ENCODE measurements at places on chromosomes 5 and 9.

DNA sequence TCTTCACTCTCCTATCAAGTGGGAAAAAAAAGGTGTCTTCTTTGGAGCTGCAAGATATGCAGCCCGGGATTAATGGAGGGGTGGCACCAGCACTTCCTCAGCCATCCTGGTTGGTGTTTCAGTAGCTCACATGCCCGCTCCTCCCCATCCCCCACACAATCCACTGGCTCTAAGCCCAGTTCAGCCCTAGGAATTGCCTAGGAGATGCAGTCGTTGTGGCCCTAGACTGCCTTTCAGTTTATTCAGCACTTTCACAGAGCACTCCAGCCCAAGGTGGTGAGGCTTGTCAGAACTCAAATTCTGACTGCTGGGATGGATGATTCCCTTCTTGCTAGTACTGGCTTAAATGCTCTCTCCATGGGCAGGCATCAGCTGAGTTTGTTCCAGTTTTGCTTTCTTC is 35.1 kb upstream of the EDIL3 start:
- DNase-seq: no peak

DNA sequence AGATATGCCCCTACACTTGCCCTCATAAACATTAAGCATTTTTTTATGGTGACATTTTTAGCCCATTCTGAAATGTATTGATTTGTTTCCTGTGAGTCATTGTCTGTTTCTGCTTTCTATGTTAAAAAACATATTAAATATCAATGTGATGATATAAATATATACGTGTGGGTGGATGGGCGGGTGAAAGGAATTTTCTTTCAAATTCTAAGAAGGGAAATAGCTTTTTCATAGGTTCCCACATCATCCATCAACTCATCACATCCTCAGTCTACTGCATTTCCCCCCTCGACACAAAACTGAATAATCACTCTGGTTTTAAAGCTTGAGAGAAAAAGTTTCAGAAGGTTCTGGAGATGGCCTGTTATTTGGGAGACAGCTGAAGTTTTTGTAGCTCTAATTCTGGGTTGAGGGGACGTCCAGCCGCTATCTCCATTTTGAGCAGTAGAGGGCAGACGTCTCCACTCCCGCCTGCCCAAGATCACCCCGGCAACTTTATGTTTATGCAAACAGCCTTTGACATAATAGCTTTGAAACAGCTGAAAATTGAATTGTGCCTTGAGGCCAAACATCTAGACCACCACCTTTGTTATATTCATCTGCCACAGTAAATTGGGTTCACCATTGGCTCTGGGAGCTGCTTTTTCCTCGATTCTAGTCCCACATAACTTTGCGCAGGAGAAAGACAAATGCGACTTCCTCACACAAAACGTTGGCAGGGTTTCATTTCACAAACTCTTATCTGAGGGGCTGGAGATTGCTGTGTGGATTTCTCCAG is 216.2 kb upstream of the CLINT1 start:
- DNase-seq: peak; percentile 72

DNA sequence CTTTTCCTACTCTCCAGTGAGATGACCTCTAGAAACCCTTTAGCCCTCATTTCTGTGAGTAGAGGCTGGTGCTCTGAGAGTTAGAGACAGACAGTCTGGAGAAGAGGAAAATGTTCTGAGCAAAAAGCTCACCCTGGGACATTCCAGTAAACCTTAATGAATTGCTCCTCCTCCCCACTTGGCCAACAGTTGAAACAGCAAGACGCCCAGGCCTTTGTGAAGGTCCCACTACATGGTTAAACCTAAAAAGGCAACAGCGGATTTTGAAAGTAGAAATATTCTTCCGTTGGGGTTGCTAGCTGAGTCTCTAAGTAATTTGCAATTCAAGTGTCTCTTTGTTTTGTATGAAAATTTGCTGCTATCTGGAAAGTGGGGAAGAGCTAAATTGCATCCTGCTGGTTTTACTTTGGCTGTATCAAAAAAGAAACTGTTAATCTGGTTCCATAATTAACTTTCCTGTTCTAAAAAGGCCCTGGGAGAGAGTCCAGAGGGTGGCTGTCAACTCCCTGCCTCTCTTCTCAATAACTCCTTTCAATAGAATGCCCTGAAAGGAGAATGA is 63.8 kb downstream of the ATP10B start:
- no peak for DNase-seq

DNA sequence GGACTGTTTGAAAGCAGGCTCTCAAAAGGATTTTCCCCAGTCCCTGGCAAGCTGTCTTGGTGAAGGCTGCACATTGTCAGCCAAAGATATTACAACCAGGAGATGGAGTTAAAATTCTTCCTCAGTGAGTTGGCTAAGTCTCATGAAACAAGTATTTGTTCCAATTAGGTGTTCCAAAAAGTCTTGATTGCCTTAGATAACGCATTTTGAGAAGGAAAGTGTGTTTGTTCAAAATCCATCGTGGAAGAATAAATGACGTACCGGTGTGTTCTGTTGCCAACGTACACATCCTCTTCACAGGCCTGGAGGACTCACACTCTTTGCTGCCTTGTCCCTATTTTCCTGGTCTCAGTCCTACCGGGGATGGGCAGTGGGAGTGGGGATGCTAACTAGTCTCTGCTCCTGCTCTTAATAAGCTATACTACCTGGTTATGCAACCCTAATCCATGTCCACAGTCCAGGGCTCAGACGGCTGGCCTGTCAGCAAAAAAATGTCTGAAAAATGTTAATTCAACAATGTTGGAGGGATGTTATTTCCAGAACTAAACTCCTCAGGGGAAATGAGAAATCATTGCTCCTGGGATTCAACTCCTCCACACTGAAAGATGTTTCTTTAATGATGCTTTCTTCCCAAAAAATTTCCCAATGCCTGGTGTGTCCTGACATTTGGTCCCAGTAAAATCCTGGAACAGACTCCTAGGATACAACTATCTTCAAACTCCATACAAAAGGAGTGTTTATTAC is 175.3 kb upstream of the KLF9 start:
- no peak for DNase-seq

DNA sequence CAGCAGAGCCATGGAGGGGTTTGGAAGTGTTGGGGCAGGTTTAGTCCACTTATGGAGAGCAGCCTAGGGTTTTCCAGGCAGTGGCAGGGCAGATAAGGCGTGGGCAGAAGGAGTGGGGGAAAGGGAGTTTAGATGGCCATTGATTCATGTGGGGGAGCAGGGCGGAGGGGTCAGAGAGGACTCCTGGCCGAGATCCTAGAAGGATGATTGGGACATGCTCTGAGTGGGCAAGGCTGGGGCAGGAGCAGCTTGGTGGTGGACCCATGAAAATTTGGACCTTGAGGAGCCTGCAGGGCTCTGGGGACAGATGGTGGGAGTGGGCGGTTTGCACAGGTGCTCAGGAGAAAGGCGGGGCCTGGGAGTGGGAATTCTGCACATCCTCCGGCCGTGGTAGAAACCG is 18.1 kb upstream of the TOR2A start:
- no peak for DNase-seq

DNA sequence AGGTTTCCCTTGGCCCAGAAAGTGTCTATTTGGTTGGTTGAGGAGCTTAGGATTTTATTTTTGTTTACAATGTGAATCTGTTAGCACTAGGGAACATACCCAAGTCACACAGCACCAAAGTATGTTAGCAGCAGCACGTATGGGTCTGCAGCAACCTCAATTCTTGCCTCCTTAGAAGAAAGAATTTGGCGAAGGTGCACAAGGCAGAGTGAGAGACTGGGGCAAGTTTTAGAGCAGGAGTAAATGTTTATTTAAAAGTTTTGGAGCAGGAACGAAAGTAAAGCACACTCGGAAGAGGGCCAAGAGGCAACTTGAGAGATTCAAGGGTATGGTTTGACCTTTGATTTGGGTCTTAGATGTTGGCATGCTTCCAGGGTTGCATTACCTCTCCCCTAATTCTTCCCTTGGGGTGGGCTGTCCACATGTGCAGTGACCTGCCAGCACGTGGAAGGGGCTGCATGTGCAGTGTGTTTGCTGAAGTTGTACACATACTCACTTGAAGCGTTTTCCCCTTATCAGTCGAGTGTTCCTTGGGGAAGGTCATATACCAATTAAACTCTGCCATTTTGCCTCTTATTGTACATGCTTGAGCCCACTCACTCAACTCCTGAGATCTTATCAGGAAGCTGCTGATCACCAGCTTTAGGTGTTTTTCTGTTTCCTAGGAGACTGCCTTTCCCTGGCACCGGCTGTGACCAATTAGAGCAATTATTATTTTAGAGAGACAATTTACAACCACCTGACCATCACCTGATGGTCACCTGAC is 64.9 kb upstream of the SHC3 start:
- DNase-seq: no peak

DNA sequence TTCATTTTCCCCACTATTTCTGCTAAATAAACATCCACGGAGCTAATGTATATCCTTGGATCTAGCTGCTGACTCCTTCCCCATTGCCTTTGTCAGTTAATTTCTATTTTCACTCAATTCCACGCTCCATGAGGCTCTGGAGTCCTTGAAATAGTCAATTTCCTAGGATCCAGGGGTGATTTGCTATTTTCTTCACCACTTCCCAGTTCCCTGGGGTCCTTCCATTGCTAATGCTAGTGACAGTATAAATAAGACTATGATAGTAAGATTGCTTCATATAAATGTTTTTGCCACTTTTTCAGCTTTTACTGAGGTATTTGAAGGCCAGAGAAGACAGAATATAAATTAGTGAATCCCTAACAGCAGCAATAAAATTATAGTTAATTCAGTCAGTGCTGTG is 13.1 kb downstream of the TSSK1B start:
- DNase-seq: no peak

DNA sequence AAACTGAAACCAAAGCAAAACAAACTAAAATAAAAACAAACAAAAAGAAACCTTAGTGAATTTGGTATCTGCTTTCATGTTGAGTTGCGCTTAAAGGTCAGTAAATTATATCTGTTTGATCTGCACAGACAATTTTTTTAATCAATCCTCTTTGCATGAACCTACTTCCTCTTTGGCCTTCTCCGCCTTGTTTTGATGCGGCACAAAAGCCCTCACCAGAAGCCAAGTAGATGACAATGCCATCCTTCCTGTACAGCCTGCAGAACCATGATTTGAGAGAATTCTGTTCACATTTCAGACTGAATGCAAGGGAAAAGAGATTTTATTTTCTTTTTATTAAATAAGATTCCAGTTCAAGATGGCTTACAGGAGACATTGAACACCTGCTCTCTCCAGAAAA is 473.6 kb upstream of the FTMT start:
- DNase-seq: no peak

GRCh38 chr9:96436063-96436455 is 13.9 kb upstream of the HABP4 start:
- DNase-seq: no peak

- no peak for DNase-seq
Measured at GRCh38 chr9:106296426-106296825, 566.5 kb upstream of the ZNF462 start.

GRCh38 chr9:38380230-38380871 is 12.2 kb upstream of the ALDH1B1 start:
- no peak for DNase-seq

- no peak for DNase-seq
Measured at GRCh38 chr5:81171769-81172168, 61.4 kb upstream of the CKMT2 start.

DNA sequence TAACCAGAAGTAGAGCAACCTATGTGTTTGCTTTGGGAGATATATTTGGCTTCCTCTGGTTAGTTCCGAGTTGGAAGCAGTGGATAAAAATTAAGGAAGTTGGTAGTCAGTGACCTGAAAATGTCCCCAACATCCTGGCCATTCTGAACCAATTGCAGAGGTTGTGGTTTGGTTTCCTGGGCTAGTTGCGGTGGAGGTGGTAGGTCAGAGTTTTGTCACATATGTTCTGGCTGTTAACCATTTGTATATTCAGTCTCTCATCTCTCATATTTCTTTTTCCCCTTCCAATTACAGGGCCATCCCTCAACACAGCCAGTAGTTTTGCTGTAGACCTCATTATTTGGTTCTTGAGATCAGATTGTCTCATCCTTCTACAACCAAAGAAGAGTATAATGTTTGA is 1026.9 kb downstream of the PTPRD start:
- DNase-seq: no peak

- no peak for DNase-seq
Measured at GRCh38 chr5:175680020-175680419, 22.1 kb downstream of the HRH2 start.

DNA sequence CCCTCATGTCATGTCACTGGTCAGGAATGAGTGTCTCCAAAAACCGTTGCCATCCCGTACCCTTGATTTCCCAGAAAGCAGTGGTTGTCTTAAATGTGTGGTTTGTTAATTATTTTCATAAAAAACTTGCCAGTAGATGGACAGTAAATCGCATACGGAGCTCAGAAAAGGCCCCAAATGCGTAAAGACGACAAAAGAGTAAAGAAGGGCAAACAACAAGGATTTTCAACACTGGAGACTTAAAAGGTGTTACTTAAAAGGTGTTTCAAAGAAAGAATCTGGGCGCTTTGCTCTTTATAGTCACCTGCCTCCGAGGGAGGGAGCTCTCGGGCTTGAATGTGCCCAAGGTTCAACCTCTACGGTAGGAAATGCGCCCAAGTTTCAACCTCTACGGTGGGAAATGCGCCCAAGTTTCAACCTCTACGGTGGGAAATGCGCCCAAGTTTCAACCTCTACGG is 734 bp downstream of the KIF27 start:
- DNase-seq: no peak

GRCh38 chr5:68548959-68549676 is 333.6 kb downstream of the PIK3R1 start:
- DNase-seq: peak; percentile 81

- DNase-seq: no peak
Measured at GRCh38 chr5:131068893-131069643, 96.0 kb downstream of the HINT1 start.

DNA sequence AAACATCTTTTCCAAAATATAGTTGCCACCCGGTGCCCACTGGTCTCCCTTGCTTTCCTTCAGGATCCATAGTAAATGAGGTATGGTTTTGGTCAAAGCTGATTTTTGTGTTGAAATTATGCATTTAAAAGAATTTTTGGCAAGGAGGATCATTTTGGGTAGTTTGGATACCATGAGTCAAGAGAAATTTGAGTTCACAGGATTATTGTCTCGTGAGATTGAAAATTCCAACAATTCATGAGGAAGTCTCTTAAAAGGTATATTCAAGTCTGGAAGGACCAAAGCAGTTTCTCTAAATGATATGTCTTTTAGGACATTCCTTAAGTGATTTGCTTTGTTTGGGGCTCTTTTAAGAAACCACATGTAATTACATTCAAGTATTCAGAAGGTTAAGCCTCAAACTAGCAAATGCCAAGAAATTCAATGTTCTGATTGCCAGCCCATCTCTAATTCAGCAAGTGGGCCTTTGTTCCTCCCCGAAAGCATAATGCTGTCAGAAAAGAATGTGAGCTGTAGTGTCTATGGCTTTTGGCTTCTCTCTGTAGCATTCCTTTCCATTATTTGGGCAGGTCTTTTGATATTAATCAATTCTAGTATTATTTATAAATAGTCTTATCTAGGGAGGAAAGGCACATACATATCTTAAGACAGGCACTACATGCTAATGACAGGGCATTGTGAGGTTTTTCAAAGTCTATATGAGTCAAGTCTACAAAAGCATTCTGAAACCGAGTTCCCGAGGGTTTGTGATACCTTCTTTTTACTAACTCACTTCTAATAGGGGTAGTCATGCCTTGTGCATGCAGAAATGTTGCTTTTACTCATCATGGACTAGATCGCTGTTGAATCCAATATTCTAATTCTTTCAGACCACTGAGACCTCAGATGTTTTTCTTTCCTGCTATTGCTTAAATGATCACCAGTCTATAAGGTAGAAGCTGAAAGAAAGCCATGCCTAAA is 453.9 kb downstream of the ENC1 start:
- DNase-seq: no peak

- DNase-seq: no peak
Measured at GRCh38 chr5:172163346-172163745, 24.7 kb downstream of the STK10 start.
